T-helper 2 cell treated with Interferon-gamma antibody and Interleukin-4, amounts not matched to agents 5 μg/mL and 100 μg/mL, for 36 hours (primary cell): ENCODE measurements at places on chromosomes 1 and 21.

DNA sequence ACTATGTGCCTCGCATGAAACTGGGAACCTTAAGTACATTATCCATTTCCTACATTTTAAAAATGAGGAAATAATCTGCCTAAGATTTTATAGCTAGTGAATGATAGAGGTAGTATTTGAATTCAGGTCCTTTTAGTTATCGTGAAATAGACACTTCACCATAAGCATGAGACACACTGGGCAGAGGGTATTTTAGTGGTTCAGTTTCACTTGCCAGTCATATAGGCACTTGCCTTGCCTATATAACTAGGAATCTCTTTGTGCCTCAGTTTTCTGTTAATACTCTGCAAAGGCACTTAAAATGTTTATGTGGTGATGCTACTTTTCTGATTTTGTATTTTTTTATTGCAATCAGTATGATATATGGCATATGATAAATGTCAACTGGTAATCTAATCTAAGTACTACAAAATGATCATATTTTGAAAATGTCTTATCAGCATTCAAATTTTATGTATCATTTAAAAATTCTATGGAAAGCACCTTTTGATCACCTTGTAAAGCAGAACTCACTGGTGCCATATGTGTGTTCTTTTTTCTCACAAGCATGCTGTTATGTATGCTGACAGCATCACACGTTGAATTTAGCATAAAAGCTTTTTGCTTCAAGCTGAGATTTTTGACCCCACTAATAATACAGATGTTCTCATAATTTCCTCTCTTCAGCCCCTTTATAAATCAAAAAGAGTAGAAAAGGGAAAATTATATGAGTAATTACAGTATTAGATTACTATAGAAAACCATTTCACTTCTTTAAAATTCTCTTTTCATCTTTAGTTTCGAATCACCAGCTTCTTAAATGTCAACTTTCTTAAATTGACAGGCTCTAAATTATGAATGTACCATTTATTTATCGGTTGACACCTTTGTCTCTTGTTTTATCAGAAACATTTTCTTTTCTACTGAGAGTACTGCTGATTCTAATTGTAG lies 52.6 kb downstream of the RPS6KC1 start:
- no peak for DNase-seq
- peaks cover 4% of the 10 kb centered on the region for H3K36me3 ChIP-seq
- no peak overlapping the region for H3K4me3 ChIP-seq
- no peaks in the 10 kb centered on the region for H3K4me1 ChIP-seq
- no peak overlapping the region for H3K27ac ChIP-seq
- no peaks in the 10 kb centered on the region for H3K27me3 ChIP-seq

GRCh38 chr1:147919896-147920295 lies 8.3 kb upstream of the GPR89B start:
- H3K4me3 ChIP-seq: no peak overlapping the region
- DNase-seq: no peak
- H3K4me1 ChIP-seq: peaks cover 5% of the 10 kb centered on the region

DNA sequence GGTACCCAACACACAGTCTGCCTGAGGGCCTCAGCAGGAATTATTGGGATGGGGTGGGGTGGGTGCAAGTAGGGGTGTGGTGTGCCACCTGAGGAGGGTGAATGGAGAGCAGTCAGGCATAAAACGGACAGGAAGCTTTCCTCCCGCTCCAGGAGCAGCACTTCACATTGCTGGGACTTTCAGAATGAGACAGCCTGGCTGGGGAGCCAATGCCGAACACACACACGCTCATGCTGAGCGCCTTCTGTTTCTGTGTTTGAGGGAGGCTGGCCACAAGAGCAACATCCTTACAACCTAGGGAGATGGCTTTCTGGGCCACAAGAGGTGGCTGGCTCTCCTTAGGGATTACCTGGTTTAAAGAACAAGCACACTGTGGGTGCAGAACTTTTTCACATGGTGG lies 98.0 kb downstream of the LAMC2 start:
- no peak overlapping the region for H3K4me3 ChIP-seq
- H3K27ac ChIP-seq: no peak overlapping the region
- peaks cover 2% of the 10 kb centered on the region for H3K4me1 ChIP-seq
- no peak for DNase-seq

DNA sequence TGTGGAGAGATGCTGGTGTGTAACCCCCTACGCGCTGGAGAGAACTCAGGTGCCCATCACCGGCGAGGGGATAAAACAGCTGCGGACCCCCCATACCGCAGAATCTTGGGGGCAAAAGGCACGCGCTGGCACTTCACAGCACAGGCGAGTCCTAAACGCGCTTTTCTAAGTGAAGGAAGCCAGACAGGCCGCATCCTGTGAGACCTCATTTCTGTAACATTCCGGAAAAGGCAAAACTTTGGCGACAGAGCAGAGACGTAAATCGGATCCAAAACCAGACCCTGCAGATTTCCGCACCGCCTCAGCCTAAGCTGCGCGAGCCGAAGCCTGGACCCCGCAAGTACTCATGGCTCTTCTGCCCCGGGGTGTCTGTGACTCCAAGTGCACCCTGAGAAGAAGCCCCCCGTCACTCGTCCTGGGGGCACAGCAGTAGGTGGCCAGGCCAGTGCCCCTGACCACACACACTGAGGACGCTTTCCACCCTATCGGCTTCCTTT lies 60.9 kb downstream of the SLX9 start:
- peaks cover under 1% of the 10 kb centered on the region for H3K27me3 ChIP-seq
- no peak overlapping the region for H3K27ac ChIP-seq
- no peaks in the 10 kb centered on the region for H3K36me3 ChIP-seq
- no peak for DNase-seq
- H3K4me1 ChIP-seq: no peaks in the 10 kb centered on the region

DNA sequence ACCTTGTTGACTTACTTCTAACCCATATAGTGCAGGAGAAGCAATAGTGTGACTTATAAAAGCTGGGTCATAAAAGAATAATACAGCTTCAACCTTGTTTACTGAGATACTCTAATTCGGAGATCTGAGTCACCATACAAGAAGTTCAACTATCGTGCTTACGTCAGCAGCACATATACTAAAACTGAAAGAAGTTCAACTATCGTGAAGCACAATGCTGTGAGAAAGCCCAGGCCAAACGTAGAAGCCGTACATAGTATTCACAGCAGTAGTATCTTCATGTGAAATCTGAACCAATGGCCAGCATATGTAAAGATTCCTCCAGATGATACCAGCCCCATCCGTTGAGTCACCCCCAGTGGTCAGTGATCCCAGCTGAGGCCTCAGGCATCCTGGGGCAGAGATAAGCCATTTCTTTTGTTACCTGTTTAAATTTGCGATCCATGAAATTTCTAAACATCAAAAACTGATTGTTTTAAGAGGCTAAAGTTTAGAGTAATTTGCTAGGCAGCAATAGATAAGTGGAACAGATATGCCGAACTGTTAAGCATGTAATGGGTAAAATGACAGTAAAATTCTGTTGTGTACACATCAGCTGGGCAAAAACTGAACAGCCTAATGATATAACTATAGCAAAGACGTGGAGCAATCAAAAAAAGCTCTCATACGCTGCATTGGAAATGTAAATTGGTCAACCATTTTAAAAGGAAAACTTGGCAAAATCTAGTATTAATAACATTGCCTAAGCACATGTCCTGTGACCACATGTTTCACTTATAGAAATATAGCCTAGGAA lies 53.9 kb upstream of the SAMD13 start:
- no peaks in the 10 kb centered on the region for H3K4me1 ChIP-seq
- no peak overlapping the region for H3K4me3 ChIP-seq
- no peaks in the 10 kb centered on the region for H3K36me3 ChIP-seq
- H3K27me3 ChIP-seq: peaks cover 5% of the 10 kb centered on the region
- no peak overlapping the region for H3K27ac ChIP-seq

DNA sequence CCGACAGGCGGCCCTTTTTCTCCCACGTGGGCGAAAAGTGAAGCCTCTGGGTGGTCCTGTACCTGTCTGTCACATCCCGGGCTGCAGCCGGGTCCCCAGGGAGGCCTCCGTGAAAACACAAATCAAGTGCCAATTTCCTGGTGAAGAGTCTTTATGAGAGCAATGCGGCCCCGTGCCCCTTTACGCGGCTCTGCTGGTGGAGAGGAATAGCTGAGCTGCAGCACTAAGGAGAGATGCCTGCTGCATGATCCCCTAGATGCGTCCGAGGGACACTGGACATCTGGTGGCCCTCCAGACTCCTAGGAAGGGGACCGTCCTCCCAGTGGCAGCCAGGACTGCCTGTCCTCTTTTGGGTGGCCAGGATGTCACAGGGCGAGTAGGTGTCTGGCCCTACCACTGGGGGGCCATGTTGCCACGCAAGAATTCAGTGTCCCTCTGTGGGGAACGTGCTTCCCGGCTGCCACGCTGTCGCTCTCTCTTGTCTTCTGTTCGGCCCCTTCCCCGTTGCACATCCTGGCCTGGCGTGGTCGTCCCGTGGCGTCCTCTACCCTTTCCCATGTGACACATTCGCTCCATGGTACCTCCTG lies 38.7 kb downstream of the COL18A1 start:
- peaks cover 9% of the 10 kb centered on the region for H3K27me3 ChIP-seq
- H3K36me3 ChIP-seq: no peaks in the 10 kb centered on the region
- DNase-seq: no peak
- H3K27ac ChIP-seq: no peak overlapping the region

DNA sequence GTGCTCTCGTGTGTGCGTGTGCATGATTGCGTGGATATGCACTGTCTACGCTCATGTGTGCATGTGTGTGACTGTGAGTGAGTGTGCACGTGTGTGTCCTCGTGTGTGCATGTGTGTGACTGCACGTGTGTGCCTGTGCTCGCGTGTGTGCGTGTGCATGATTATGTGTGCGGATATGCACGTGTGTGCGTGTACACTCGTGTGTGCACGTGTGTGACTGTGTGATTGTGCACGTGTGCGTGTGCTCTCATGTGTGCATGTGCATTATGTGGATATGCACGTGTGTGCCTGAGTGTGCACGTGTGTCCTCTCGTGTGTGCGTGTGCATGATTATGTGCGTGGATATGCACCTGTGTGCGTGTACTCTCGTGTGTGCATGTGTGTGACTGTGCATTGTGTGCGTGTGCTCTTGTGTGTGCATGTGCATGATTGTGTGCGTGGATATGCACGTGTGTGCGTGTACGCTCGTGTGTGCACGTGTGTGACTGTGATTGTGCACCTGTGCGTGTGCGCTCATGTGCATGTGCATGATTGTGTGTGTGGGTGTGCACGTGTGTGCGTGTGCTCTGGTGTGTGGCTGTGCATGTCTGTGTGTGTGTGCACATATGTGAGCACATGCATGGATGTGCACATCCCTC lies 2.2 kb downstream of the MMEL1 start:
- H3K4me3 ChIP-seq: no peak overlapping the region
- H3K36me3 ChIP-seq: peaks cover 2% of the 10 kb centered on the region
- no peaks in the 10 kb centered on the region for H3K4me1 ChIP-seq
- no peak for DNase-seq
- H3K27ac ChIP-seq: no peak overlapping the region

- H3K27ac ChIP-seq: no peak overlapping the region
- no peak overlapping the region for H3K4me3 ChIP-seq
- H3K4me1 ChIP-seq: no peaks in the 10 kb centered on the region
- no peak for DNase-seq
- no peaks in the 10 kb centered on the region for H3K27me3 ChIP-seq
- H3K36me3 ChIP-seq: no peaks in the 10 kb centered on the region
Observed at GRCh38 chr1:96596226-96596922, 125.2 kb upstream of the PTBP2 start.

GRCh38 chr1:56336982-56337381 lies 242.4 kb downstream of the PLPP3 start:
- no peaks in the 10 kb centered on the region for H3K27me3 ChIP-seq
- no peak for DNase-seq
- no peaks in the 10 kb centered on the region for H3K36me3 ChIP-seq

- no peaks in the 10 kb centered on the region for H3K27me3 ChIP-seq
- H3K4me3 ChIP-seq: no peak overlapping the region
- H3K4me1 ChIP-seq: no peaks in the 10 kb centered on the region
- H3K36me3 ChIP-seq: no peaks in the 10 kb centered on the region
- DNase-seq: no peak
Observed at GRCh38 chr1:95660736-95661135, 426.7 kb downstream of the RWDD3 start.

DNA sequence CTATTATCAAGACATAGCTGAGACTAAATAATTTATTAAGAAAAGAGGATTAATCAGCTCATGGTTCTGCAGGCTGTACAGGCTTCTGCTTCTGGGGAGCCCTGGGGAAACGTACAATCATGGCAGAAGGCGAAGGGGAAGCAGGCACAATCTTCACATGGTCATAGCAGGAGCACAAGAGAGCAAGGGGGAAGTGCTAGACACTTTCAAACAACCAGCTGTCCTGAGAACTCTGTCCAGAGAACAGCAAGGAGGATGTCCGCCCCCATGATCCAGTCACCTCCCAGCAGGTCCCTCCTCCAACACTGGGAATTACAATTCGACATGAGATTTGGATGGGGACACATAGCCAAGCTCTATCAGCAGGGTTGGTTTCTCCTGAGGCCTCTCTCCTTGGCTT lies 10.3 kb upstream of the SLC45A1 start:
- peaks cover 13% of the 10 kb centered on the region for H3K27me3 ChIP-seq
- no peaks in the 10 kb centered on the region for H3K36me3 ChIP-seq
- H3K27ac ChIP-seq: no peak overlapping the region
- no peak for DNase-seq
- H3K4me3 ChIP-seq: no peak overlapping the region

DNA sequence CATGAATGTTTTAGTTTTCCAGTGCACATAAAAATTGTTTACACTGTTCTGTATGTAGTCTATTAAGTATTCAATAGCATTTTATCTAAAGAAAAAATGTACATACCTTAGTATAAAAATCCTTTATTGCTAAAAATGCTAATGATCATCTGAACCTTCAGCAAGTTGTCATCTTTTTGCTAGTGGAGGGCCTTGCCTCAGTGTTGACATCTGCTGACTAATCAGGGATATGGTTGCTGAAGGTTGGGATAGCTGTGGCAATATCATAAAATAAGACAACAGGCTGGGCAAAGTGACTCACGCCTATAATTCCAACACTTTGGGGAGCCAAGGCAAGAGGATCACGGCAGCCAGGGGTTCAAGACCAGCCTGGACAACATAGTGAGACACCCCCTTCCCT lies 9.0 kb downstream of the DYNLT5 start:
- H3K4me3 ChIP-seq: no peak overlapping the region
- peaks cover 10% of the 10 kb centered on the region for H3K27me3 ChIP-seq
- H3K4me1 ChIP-seq: peaks cover 2% of the 10 kb centered on the region
- no peaks in the 10 kb centered on the region for H3K36me3 ChIP-seq
- no peak for DNase-seq
